ENCODE measurements at places on chromosomes 5 and 9.

- no peak for DNase-seq
These were observed 2.8 kb downstream of the LARS1 start for GRCh38 chr5:146179696-146180095.

DNA sequence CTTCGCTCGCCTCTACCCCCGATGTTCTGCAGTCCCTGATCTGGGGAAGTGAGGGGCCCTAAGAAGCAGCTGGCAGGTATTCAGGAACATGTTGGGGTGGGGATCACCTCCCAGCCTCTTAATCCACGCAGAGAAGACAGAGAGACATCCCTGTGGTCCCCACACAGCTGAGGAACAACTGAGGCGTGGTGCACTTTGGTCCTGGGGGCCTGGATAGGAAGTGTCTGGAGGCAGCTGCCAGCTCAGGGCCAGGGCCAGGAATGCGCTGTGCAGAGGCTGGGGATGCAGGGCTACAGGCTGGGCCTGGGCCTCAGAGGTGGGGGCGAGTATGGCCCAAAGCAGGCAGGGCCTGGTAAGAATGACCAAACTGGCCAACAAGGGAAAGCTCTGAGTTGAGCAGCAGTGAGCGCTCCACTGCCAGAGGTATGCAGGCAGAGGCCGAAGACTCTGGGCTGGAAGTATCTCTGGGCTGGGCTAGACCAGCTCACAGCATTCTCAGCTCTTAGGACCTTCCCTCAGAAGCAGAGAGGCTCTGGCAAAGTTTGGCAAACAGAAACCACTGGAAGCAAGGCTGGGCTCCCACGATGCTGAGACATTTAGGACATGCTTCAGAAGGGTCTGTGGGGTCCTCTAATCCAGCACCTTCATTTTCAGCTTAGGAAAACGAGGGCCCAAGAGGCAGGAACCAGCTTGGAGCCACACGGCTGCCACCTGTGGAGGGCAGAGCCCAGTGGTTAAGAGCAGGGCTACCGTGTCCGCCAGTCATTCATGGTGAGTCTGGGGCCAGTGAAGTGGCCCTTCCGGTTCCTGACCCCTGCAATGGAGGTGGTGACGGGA, 174.4 kb downstream of the GAPVD1 start:
- no peak for DNase-seq

DNA sequence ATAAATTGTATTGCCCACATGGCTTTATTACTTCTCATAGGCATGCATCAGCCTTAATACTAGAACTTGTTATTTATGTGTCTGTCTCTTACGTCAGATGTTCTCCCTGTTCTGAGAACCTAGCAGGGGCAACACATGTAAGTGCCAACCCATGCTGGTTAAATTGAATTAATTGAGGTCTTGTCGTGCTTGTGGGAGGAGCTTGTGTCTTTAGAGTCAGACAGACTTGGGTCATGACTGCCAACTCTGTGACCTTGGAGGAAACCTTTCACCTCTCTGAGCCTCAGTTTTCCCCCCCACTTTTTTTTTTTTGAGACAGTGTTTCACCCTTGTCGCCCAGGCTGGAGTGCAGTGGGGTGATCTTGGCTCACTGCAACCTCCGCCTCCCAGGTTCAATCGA, 2.2 kb upstream of the MEGF9 start:
- no peak for DNase-seq

GRCh38 chr9:16341177-16341576, 529.3 kb downstream of the BNC2 start:
- DNase-seq: no peak

- DNase-seq: no peak
These were observed 72.8 kb downstream of the PRRT1B start for GRCh38 chr9:131618071-131618479.

- no peak for DNase-seq
These were observed 113.4 kb upstream of the CTSL start for GRCh38 chr9:87612536-87612935.

All from NCI-H1930 (cell line).